ENCODE measurements at places on chromosomes 1 and 21.
A peak's percentile ranks its signal among the peaks of the same experiment; 100 is the strongest.

GRCh38 chr1:85463731-85464496 is 1.0 kb downstream of the DDAH1 start:
- no peak for DNase-seq

- no peak for DNase-seq
Measured at GRCh38 chr1:26330276-26330675, 12.5 kb downstream of the CD52 start.

GRCh38 chr1:68232289-68233148 is at the start of gene WLS:
TSS of gene WLS (minus strand) at chr1:68232523. CDS start at chr1:68232299, 224 bp downstream.
- DNase-seq = no peak

DNA sequence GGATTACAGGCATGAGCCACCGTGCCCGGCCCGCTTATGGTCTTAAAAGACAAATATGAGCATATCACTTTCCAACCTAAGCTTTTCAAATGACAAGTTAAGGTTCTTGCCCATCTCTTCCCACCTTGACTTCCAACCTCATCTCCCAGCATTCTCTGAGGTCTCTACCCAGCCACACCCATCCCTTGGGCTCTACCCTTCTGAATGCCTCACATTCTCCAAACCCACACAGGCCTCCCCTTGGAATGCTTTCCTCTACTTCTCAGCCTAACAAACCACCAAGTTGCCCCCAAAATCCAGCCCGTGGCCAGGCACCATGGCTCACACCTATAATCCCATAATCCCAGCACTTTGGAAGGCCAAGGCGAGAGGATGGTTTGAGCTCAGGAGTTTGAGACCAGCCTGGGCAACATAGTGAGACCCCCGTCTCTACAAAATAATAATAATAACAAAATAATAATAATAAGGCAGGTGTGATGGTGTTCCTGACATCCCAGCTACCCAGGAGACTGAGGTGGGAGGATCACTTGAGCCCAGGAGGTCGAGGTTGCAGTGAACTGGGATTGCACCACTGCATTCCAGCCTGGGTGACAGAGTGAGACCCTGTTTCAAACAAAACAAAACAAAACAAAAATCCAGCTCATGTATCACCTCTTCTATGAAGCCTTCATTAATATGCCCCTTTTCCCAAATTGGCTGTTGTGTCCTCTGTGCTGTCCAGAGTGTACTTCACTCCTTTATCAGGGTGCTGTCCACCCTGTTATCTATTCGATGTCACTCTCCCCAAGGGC is 11.2 kb downstream of the DCST2 start:
- no peak for DNase-seq

DNA sequence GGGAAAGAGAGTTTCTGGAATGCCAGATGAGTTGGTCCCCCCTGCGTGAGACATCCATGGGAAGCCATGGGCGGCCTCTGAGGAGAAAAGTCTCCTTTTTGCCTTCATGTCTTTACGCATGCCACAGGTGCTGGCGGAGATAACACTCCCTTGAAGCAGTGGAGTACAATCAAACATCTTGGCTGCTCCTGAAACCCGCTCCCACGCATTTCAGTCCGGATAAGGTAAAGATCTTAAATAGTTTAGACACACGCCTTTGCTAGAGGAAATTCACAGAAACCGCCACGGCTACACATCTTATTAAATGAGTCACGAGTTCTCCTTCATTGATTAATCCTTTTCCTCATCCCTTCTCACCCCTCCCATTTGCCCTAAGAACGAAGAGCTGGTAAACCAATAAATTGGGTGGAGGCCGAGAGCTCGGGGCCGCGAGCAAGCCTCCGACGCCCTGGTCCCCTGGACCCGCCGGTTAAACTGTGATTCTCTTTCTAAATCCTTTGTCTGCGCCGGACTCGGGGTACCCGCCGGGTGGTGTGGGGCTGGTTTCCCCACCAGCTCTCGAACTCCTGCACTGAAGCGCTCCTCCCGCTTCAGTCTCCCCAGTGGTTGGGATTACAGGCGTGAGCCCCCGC is 6.6 kb upstream of the ZNF669 start:
- peak; percentile 22 for DNase-seq

GRCh38 chr1:4526747-4527146 is 127.7 kb upstream of the AJAP1 start:
- no peak for DNase-seq

DNA sequence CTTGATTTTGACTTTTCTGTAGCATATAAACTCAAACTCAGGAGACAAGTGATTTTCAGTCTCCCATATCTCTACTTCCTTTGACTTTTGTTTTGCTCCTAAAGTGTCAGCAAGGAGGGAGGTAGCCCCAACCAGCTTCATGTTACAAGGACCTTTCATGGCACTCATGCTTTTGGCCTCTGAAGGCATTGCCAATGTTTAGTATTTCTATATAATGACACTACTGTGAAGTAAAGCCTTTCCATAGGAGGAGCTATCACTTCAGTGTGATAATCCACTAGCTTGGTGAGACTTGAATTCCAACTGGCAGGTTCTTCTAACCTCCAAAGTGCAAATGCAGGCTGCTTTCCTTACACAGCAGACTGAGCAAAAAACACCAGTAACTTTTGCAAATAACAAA is 14.4 kb downstream of the COLGALT2 start:
- no peak for DNase-seq

- no peak for DNase-seq
Measured at GRCh38 chr1:153389973-153390879, 647 bp downstream of the S100A8 start.

Data from CD4-positive, alpha-beta T cell treated with Interleukin-6 for 4 hours (primary cell).